Cardiac septum (tissue), 1 donor: ENCODE measurements at places on chromosomes 4 and X. TPM values are rescaled to one million over a fixed set of nuclear protein-coding genes. Genes with fewer than 3 reads are reported as not detected.

DNA sequence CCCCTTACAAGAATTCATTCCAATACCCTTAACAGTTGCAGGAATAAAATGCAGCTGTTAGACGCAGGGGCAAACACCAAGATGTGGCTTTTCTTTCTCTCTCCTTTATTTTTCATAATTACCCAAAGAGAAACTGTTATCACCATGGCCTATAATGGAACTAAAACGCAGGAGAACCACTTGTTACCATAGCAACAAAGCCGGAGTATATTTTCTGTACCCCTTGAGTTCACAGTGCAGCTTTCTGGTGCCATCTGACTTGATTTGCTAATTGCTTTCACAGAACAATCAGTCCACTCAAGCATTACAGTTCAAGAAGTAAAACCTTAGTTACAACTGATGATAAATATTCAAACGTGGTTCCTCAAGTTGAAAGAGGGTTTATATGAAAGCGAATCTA lies 157.9 kb downstream of the AMELX start:
- no peak for DNase-seq

The ACOT9 gene
- 72.6 TPM for total RNA-seq

DNA sequence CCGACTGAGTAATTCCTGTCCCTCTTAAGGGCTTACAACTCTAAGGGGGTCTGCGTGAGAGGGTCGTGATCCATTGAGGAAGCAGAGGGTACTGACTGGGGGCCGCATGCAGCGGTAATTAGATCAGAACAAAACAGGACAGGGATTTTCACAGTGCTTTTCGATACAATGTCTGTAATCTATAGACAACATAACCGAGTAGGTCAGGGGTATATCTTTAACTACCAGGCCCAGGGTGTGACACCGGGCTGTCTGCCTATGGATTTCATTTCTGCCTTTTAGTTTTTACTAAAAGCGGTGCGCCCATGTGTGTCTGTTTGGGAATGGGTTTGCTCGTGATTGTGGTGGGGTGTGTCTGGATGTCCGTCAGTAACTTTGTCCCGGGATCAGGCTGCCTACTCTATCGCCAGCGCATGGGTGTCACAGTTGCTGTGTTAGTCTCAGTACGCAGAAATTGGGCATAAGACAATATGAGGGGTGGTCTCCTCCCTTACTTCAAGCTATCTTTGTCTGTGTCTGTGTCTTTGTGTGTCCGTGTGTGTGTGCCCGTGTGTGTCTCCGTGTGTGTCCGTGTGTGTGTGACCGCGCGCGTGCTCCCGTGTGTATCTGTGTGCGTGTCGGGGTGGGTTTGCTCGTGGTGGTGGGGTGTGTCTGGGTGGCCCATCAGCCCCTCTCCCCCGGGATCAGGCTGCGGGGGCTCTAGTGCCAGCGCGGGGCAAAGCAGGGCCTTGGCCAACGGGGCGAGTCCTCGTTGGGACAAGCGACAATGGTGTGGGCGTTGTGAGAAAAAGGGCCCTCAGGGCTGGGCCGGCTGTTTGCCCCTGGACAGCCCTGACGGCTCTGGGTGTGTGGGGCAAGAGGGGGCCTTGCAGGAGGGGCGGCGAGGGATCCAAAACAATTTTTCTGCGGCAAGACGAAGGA lies 10.4 kb downstream of the FRG2 start:
- no peak for DNase-seq

The MAGEA2B gene
- not detected for total RNA-seq

The ASMT gene
- total RNA-seq, result not detected

- no peak for DNase-seq
Observed at GRCh38 chr4:73718375-73719373, 21.7 kb upstream of the CXCL8 start.

The PAK3 gene
- 0.78 TPM for total RNA-seq
